ENCODE measurements at places on chromosomes 3 and 15.

- no peak for DNase-seq
These were observed 11.0 kb upstream of the FILIP1L start for GRCh38 chr3:100125161-100125938.

DNA sequence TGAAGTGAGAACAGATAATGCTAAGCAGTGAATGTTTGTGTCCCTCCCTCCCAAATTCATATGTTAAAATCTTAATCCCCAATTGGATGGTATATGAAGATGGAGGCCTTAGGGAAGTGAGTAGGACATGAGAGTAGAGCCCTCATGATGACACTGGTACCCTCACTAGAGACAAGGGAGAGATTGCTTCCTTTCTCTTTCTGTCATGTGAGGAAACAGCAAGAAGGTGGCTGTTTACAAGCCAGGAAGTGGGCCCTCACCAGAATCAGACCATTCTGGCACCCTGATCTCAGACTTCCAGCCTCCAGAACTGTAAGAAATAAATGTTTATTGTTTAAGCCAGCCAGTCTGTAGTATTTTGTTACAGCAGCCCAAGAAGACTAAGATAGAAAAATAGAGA, 209.5 kb downstream of the SATB1 start:
- no peak for DNase-seq

DNA sequence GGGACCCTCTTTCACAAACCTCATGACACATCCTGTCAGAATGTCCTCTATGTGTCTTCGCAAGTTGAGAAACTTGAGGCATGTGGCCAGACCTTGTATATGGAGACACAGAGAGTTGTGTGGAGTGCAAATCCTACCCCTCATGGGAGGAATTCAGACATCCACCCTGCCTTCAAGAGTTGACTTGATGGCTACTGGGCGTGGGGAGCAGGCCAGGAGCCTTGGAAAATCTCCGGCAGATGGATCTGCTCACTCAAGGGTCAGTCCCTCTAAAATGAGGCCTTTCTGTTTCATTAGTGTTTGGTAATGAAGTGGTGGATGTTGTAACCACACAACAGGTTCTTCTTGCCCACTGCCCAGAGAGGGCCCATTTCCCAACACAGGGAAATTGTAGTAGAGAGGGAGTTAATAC, 79.0 kb downstream of the ASB7 start:
- DNase-seq = no peak

GRCh38 chr3:187367561-187368103, 553 bp upstream of the RTP4 start:
- DNase-seq = peak; percentile 3

DNA sequence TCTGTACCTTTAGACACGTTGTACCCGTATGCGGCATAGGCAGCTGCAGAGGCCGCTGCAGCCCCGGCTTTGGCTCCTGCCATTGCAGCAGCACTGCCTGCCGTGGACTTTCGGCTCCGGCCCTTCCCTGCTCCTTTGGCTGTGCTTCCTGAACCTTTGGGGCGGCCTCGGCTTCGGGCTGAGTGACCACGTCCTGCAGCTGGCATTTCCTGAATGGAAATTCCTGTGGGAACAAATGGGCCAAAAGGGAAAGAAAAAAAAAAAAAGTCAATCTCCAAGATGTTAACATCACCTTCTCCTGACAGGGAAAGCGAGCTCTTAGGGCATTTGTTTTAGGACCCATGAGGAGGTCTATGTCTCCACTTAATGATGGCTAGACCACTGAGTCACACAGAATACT, 29.6 kb downstream of the CHAC1 start:
- DNase-seq = no peak

GRCh38 chr3:142850395-142851023, 38.4 kb downstream of the PCOLCE2 start:
- no peak for DNase-seq

Data from activated CD4-positive, alpha-beta T cell treated with anti-CD3 and anti-CD28 coated beads for 4 hours (primary cell).